ENCODE measurements at places on chromosomes 6 and 20.

- peak; percentile 99 for DNase-seq
These were observed 2.1 kb upstream of the DDX27 start for GRCh38 chr20:49216991-49217578.

DNA sequence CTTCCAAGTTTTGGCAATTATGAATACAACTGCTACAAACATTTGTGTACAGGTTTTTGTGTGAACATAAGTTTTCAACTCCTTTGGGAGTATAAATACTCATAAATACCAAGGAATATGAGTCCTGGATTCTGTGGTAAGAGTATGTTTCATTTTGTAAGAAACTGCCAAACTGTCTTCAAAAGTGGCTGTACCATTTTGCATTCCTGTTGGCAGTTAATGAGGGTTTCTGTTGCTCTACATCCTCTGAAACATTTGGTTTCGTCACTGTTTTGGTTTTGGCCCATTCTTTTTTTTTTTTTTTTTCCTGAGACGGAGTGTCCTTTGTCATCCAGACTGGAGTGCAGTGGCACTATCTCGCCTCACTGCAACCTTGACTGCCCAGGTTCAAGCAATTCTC lies 8.5 kb downstream of the AP5S1 start:
- DNase-seq: no peak

DNA sequence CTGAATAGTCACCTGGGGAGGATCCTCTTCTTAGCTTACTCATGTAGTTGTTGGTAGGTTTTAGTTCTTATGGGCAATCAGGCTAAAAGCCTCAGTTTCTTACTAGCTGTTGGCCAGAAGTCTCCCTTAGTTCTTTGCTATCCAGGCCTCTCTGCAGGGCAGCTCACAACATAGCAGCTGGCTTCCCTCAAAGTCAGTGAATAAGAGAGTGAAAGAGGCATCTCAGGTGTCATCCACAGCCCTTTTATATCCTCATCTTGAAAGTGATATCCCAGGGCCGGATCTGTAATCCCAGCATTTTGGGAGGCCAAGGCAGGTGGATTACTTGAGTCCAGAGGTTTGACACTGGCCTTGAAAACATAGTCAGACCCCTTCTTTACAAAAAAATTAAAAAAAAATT lies 42.1 kb upstream of the FOXA2 start:
- no peak for DNase-seq

- DNase-seq: peak; percentile 98
These were observed at the start of gene LSM2 for GRCh38 chr6:31806470-31807272. TSS of gene LSM2 (minus strand) at chr6:31806966. CDS start at chr6:31806757, 209 bp downstream.

- no peak for DNase-seq
These were observed 61.0 kb downstream of the DZANK1 start for GRCh38 chr20:18405826-18406225.

DNA sequence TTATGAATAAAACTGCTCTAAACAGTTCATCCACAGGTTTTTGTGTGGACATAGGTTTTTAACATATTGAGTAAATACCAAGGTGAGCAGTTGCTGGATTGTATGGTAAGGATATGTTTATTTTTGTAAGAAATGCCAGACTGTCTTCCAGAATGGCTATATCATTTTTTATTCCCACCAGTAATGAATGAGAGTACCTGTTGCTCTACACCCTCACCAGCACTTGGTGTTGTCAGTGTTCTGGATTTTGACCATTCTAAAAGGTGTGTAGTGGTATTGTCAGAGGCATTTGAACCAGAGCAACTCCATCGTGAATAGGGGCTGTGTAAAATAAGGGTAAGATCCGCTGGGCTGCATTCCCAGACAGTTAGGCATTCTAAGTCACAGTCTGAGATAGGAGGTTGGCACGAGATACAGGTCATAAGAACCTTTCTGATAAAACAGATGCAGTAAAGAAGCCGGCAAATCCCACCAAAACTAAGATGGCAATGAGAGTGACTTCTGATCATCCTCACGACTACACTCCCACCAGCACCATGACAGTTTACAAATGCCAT lies 12.9 kb upstream of the NT5E start:
- no peak for DNase-seq

DNA sequence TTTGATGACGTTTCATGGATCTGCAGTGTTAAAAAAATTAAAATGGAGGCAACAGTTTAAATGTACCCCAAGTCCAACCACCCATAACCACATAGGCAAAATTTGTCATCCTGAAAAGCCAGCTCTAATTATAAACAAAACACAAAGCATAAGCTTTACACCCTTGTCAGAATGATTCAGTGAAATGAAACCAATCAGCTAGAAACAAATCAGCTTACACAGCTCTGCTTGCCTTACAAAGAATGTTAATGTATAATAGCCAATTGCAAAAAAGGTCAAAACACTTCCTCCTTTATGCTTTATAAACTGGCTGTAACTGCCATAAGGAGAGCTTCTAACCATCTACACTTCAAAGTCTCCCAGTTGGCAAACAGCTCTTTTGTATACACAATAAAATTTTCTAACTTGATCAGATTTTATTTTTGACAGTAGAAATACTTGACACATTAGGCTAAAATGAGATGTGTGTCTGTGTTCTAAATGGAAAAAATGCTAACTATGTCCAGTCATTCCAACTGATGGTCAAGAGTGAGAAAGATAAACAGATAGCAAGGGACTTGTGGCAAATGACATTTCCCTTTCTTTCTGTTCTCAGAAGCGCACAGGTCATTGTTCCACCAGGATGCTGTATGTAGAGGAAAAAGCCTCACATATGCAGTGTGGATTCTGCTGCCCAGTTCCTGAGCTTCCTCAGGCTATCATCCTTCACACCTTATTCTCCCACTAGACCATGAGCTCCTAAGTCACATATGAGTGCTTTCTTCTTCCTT lies 344.3 kb upstream of the ID4 start:
- DNase-seq: no peak

- no peak for DNase-seq
These were observed 21.6 kb upstream of the TNFAIP3 start for GRCh38 chr6:137845460-137845859.

DNA sequence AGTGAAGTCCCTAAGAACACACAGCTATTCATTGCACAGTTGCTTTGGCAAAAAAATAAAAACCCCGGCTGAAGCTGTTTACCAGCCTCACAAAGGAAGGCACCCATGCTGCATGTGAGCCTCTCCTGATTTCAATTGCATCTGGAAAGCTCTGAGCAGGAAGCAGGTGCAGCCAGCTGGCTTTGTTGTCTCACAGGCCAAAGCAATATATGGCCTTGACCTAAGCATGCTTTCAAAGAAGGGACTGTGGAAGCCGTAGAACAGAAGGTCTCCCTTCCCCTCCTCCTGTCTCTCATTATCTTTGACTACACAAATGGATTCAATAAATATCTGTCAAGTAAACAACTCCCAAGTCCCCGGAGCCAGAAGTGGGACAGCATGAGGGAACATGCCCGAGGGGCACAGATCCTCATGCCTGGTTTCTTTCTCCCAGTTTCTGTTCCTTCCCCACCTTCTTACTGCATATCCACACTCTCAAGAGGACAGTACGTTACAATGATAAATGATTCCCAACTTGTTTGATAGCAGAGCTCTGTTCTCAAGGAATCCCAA lies 57.2 kb upstream of the PCSK2 start:
- no peak for DNase-seq

- DNase-seq: no peak
These were observed 24.7 kb downstream of the SYNJ2 start for GRCh38 chr6:158006331-158006730.

- DNase-seq: no peak
These were observed 451.7 kb downstream of the GRIK2 start for GRCh38 chr6:101845172-101845571.

DNA sequence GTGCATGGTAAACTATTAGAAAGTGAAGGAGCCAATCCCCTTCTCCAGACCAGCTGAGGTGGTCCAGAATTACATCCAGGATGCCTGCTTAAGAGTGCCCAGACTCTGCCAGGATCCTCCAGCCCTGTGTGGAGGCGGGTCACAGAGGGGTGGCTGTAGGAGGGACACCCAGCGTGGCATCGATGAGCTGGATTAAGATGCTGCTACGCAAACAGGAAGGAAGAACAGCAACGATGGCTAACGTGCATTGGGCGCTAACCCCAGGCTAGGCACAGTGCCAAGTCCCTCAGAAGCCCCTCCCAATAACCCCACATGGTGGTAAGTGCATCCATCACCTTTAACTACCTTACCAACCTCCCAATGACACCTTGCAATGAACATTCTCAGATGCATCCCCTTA lies 63.9 kb upstream of the MRPS10 start:
- DNase-seq: peak; percentile 27

DNA sequence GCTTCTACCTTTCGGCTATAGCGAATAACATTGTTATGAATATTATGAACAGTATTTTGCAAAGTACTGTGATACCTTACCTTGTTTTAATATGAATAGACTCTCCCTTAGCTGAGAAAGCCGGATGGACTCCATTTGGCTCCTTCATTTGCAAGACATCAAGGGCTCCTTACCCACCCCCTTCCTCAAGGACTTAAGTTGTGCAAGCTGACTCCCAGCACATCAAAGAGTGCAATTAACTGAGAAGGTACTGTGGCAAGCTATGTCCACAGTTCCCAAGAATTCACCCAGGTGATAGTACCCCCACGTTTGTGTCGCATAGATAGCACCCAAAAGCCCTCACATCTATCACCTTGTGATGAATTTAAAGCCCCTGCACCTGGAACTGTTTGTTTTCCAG lies 11.2 kb downstream of the CST5 start:
- no peak for DNase-seq

DNA sequence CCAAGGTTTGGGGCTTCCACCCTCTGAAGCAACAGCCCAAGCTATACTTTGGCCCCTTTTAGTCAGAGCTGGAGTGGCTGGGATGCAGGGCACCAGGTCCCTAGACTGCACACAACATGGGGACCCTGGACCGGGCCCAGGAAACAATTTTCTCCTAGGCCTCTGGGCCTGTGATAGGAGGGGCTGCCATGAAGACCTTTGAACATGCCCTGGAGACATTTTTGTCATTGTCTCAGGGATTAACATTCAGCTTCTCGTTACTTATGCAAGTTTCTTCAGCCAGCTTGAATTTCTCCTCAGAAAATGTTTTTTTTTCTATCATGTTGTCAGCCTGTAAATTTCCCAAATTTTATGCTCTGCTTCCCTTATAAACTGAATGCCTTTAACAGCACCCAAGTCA lies 82.3 kb downstream of the LRRC1 start:
- DNase-seq: no peak

DNA sequence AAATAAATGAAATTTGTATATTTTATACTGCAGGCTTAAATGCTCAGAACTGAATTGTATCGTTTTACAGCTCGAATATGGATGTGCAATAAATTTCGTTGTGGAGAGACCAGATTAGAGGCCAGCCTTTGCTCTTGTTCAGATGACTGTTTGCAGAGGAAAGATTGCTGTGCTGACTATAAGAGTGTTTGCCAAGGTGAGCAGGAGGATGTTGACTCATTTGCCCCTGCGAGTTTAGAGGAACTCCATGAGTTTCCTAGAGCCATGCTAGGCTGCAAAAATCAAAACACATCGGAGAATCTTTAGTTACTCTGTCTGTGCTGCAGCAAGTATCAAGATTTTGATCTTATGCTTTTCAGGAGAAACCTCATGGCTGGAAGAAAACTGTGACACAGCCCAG lies 15.4 kb downstream of the ENPP3 start:
- no peak for DNase-seq

DNA sequence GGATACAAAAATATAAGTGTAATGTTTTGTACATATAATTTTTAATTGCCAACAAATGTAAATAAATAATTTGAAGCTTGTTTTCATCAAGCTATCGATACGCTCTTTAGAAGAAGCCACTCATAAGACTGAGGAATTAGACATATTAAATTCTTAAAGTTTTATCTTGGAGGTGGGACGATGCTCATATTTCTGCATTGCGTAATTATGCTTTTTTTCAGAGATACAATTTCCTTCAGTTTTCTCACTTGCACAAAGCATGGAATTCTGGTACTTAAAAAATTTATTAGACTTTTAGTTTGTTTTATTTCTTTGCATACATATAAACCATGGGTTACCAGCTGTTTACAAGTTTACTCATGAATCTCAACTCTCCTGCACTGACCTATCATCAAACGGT lies 980.0 kb downstream of the EYS start:
- no peak for DNase-seq

DNA sequence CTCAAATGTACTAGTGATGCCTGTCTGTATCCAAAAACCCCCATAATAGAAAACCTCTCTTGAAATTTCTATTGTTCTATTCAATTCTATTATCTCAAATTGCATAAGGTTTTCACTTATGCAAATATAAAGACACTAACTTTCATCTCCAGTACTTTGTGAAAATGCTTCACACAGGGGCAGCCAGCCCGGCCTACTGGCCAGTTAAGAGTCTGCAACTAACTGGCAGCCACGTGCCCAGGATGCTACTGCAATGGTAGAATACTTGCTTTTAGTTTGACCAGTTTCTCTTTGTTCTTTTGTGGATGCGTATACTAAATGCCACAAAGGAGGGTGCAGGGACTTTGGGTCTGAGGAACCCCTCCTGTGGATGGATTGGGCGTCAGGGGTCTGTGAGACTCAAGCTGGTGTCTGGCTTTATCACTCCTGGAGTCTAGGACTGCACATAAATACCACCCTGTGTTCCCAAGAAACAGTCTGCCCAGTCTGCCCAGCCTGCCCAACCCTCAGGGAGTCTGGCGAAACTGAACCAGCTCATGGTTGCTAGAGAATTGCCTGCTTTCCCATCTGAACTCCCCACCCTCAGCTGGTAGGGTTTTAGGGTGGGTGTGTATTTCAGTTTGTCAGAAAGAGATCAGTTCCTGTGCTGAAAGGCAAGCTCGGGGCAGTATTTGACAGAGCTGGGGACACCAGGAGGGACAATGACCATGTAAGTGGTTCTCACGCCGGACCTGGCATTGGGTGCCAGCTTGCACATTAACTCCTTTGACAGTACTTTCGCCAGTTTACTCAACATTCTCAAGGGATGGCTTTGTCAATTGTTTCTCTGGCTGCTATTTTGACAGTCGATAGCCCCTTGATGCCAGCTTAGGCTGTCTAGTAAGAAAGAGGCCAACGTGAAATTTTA lies 558.2 kb upstream of the JAG1 start:
- no peak for DNase-seq

DNA sequence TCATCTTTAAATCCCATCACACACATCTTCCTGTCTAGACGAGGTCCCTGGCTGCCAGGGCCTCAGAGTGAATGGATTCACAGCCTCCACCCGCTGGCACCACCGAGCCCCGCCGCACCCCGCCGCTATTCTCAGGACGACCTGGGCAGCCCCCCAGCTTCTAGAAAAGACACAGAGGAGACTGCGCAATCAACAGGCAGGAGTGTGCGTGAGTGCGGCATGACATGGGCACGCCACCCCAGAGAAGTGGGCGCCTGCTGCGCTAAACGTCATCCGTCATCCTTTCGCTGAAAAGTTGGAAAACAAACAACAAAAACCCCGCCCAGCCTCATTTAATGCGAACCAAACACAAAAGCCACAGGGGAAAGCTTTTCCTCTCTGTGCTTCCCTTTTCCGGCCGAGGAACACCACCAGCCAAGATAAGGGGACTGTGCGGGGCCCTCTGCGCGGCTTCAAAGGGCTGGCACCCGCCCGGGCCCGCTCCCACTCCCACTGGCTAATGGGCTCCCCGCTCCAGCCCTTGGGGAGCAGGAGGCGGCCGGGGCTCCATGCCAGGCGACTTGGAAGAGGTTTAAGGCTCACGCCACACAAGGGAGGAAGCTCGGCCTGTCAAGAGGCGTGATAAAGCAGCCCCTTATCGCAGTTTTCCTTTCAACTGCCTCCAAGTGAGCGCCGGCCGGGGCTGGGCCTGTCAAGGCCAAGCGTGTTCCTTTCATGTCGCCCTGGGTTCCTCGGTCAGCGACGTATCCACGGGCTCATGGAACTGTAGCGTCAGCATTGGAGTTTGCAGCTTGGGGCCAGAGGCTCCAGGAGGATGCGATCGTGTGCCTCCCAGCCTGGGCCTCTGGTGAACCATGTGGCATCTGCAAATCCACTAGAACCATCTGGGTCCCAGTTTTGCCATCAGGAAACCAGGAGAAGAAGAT lies 50.1 kb downstream of the NFATC2 start:
- DNase-seq: no peak
